Activated naive CD4-positive, alpha-beta T cell treated with anti-CD3 and anti-CD28 coated beads, Interleukin-2, amount 50 U/mL, for 16 hours (primary cell): ENCODE measurements at places on chromosomes 2 and 18.

DNA sequence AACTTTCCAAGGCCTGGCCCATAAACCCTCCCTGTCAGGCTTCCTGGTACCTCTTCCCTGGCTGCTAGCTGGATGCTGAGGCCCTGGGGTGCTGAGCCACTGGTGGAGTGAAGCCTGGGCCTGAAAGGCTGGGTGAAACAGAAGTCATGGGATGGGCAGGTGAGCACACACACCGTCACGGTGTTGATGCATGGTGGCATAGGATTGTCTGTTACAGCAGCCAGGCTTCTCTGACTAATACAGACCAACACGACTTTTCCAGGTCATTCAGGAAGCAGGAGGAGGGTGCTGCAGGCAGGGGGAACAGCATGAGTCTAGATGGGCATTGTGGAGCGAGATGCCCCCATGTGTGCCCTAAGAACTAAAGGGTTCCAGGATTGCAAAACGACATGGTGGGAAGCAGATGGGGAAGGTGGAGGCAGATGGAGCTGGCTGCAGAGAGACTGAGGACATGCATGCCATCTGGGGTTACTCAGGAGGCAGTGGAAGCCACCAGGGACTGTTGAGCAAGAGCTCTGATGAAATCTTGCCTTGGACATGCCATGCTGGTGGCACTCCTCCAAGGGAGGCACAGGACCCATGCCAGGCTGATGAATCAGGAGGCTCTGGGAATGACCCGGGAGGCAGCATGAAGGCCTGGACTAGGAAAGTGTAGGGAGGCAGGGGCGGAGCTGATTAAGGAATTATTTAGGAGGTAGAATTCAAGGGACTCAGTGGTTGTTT, 480.9 kb downstream of the TSN start:
- no peak for DNase-seq

DNA sequence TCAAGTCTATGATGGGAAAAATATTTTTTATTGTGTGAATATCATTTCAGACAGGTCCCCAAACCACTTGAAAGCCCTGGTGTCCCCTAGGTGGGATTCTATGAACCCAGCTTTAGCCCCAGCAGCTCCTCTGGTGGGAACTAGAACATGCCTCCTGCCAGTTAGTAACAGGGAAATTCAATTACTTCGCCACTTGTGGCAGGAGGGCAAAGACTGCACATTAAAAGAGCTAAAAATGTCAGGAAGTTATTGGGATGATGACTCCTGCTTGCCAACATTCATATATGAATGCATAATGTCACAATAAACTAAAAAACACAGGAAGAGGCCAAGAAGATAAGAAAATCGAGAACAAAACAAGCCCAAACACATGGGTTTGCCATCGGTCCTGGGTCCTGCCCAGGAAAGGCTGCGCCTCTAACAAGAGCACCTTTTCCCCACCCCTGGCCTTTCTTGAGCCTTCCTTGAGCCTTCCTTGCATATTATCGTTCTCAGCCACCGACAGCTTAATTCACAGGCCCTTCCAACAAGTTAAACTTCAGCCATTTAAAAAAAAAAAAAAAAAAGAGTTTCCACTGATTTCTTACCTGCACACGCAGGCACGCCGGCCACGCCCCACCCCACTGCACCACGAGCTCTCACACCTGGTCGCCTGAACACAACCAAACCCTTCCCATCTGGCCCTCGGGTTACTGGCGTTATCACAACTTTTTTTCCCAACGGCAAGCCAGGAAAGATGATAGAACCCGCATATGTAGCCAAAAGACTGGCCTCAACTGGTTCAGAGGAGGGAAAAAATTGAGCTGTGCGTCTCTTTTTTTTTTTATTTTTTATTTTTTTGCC, 23.4 kb downstream of the BCL11A start:
- no peak for DNase-seq

- no peak for DNase-seq
Measured at GRCh38 chr2:59932341-59932740, 621.1 kb downstream of the BCL11A start.

- no peak for DNase-seq
Measured at GRCh38 chr18:74299746-74300145, 8.0 kb upstream of the CYB5A start.

GRCh38 chr2:96260387-96261260, 5.2 kb downstream of the TMEM127 start:
- DNase-seq, result peak; percentile 27

DNA sequence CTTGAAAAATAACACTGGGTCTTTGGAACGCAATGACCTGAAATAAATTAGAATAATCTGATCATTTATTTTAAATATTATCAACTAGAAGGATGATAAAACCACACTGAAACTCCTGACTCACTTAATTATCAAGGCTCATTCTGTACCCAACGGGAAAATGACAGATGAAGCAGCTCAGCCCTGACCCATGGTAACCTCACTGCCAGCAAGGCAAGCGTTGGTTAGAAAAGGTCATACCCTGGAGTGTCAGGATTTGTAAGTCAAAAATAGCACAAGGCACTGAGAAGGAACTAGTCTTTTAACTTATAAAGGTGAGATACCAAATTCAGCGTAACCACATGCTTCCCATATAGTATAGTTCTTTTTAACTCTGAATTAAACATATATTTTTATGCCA, 277.5 kb downstream of the ETAA1 start:
- DNase-seq, result no peak

DNA sequence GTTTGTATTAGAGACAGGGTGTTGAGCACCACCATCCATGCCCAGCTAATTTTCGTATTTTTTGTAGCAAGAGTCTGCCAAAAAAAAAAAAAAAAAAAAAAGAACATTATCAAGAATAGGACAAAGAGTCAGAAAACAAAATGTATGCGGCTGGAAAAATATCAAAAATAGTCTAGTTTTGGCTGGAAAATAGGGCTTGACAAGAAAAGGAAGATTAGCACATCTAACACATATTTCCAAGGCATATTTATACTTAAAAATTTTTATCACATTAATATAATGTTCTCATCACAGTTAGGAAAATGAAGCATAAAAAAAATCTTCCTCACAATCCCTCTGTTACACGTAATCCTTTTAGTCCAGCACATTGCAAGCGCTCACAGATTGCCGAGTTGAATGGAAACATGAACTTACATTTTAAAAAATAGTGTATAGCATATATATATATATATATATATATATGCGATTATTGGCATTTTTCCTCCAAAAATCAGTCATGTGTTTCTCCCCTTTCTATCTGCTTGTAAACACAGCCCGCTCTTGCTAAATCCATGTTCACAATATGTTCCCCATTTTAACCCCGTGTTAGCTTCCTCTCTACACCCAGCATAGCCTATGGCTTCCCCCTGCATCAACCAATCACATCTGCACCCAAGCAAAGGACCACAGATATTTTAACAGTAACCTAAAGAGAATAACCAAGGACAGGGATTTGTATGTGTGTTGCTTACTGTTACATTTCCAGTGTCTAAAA, 183.0 kb downstream of the AFF3 start:
- no peak for DNase-seq
